NAMALWA (cell line): ENCODE measurements at places on chromosomes 1 and 21.

GRCh38 chr1:207004931-207005830, 27.4 kb downstream of the C1orf116 start:
- DNase-seq, result peak; percentile 62

DNA sequence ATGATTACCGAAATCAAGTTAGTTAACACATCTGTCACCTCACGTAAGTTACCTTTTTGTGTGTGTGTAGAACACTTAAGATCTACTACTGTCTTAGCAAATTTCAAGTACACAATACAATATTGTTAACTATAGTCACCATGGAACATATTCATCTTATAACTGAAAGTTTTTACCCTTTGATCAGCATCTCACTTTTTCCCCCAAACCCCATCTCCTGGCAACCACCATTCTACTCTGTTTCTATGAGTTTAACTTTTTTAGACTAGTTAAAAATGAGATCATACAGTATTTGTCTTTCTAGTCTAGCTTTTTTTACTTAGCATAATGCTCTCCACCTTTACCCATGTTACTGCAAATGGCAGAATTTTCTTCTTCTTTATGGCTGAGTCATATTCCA, 124.7 kb downstream of the RABGAP1L start:
- DNase-seq, result no peak

- no peak for DNase-seq
Observed at GRCh38 chr1:28378906-28379305, 9.4 kb downstream of the PHACTR4 start.

GRCh38 chr1:96771847-96772246, 50.3 kb downstream of the PTBP2 start:
- no peak for DNase-seq

- DNase-seq, result no peak
Observed at GRCh38 chr1:57963581-57963980, 539.7 kb upstream of the DAB1 start.

DNA sequence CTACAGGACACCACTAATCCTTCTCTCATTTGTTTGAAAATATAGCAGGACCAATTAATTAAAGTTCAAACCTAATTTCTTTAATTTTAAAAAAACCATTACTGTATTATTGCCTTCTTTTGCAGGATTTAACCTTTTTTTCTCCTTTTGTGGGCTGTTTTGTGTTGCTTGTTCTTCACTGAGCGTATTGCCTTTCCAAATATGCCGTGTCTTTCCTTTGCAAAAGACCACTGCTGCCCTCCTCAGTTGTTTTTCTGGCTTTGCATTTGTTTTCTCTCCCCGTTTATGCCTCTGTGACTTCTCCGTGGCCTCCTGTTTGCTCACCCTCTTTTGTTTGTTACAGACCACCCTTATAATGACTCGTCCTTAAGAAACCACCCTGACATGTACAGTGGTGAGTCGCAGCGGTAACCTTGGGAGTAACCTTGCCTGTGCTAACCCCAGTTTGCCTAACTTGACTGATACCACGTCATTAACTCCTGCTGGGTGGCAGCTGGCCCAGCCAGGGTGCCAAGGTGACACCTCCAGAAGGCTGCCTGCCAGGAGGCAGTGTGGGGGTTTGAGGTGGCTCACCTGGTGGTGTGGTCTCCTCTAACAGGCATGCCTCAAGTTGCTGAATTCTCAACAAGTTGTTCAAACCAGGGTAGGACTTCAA, 81.1 kb upstream of the CNTN2 start:
- DNase-seq, result no peak
